Brain pericyte (primary cell): ENCODE measurements at places on chromosomes 3 and 15.

- peak; percentile 63 for DNase-seq
Observed at GRCh38 chr3:144085964-144086363, 114.3 kb downstream of the DIPK2A start.

- no peak for DNase-seq
Observed at GRCh38 chr3:139123377-139124095, 78.8 kb upstream of the PRR23C start.

- DNase-seq = no peak
Observed at GRCh38 chr3:72615776-72616175, 232.5 kb downstream of the SHQ1 start.

DNA sequence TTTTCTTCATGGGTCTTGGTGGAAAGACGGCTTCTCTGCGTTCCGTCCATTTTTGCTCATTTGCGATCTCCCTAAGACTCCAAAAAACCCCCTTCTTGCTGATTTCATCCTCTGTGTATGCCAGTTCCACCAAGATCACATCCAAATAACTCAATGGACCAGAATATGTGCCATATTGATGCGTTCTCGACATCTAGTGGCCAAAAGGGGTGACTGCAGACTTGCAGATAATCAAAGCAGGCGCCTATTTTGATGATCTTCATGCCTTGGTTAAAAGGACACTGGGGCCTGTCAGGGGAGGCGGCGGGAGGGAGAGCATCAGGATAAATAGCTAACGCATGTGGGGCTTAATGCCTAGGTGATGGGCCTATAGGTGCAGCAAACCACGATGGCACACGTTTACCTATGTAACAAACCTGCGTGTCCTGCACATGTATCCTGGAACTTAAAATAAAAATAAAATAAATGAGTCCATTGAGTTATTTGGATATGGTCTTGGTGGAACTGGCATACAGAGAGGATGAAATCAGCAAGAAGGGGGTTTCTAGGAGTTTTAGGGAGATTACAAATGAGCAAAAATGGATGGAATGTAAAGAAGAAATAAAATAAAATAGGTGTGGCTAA, 104.2 kb upstream of the RAD18 start:
- peak; percentile 20 for DNase-seq

GRCh38 chr15:57422113-57422754, 45.9 kb downstream of the CGNL1 start:
- no peak for DNase-seq

DNA sequence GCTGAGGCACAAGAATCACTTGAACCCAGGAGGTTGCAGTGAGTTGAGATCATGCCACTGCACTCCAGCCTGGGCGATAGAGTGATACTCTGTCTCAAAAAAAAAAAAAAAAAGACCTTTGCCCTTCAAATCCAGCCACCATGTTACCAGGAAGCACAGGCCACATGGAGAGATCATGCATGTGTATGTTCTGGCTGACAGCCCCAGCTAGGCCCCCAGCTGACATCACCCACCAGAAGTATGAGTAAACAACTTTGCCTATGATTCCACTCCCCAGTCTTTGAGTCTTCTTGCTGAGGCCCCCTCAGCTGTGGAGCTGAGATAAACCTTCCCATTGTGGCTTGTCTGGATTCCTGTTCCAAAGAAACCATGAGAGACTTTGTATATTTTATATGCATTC, 3.3 kb upstream of the ARIH2 start:
- no peak for DNase-seq

GRCh38 chr3:39096775-39097174, 10.7 kb downstream of the GORASP1 start:
- no peak for DNase-seq

DNA sequence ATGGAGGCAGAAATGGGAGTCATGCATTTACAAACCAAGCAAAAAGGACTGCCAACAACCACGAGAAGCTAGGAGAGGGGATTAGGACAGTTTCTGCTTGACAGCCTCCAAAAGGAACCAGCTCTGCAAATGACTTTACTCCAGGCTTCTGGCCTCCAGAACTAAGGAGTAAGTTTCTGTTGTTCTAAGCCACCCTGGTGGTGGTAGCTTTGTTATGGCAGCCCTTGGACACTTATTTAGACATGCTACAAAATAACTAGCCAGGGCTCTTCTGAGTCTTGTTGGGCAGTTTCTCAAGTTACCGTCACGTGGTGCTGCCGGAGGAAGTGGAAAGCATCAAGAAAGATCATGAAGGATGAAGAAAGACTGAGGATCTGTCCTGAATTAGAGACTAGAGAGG, 386.5 kb downstream of the LRTM1 start:
- DNase-seq = no peak

DNA sequence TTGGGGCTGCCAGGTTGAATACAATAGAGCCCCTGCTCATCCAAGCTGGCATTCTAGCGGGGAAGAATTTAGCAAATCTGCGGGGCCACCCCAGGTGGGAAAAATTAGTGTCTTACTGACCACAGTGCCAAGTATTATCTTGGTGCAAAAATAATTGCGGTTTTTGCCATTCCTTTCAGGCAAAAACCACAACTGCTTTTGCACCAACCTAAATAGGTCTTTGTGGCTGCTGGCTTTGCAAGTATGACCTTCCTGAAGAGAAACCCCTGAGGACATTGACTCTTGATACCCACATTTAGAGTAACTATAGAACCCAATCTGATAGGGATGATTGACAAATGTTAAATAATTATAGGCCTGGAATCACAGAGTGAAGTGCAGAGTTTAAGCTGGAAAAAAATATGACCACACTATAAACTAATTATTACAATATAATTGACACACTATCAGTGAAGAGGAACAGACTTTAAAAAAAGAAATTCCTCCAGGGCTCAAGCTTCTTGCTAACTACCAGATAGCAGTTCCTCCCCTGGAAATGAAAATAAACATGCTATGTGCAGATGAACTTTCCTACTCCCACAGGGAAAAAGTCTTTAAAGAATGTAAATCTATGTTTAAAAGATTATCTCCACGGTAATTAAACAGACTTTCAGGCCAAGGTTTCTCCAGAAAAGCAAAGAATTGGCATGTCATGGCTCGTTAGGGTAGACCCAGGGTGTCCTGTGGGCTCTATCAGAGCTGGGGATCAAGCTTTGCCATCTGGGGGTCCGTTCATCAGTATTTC, 34.4 kb downstream of the CA12 start:
- DNase-seq = no peak
